Thyroid gland (tissue), 4 donors: ENCODE measurements at places on chromosomes 12 and 14.
A peak's percentile ranks its signal among the peaks of the same experiment; 100 is the strongest.

DNA sequence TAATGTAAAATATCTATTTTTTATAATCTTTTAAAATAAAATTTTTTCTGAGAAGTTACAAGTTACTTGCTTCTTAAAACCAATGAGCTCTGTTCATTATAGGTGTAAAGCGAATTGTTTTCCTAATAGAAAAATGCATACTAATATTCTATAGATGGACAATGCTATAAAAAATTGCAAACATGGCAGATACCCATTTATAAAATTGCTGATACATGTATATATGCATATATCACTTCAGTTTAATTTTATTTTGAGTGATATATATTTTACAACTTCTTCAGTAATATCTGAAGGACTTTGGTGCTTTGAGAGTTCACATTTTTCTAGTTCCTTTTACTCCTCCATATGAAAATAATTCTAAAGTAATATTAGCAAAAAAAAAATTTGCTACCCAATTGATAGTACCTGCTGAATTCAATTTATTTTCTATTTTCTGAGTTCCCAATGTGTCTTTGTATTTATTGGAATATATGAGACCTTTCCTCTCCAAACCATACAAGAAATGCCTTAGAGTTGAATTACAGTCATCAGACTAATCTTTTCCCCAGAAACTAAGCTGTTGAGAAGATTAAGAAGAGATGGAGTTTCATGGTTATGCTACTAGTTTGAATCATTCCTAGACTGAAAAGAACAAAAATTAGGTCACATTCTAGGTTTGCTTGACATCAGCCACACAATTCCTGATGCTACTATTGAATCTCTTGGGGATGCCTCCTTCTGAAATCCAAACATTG lies 1937.5 kb upstream of the SEL1L start:
- DNase-seq = no peak

DNA sequence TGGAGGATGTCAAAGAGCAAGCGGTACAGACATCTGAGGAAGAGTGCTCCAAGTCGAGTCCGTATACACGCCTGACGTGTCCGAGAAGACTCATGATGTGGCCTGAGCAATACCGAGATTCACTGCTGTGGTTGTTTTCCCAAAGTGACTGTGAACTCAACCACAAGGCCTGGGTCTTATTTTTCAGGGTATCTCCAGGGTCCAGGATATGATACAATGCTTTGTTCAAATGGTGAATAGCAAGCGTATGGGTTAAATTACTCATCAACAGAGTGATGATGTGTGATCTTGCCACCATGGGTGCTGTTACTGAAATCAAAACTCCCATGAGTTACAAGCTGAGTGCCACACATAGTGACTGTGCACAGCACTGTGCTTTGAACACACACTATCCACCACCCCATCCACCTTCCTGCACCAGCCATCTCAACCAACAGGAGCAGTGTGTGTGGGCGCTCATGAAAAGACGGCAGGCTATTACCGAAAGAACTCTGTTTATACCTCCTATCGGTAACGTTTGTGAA lies 109.6 kb downstream of the BCAT1 start:
- DNase-seq = no peak

GRCh38 chr12:92002195-92002649 lies 143.4 kb downstream of the BTG1 start:
- DNase-seq = no peak

DNA sequence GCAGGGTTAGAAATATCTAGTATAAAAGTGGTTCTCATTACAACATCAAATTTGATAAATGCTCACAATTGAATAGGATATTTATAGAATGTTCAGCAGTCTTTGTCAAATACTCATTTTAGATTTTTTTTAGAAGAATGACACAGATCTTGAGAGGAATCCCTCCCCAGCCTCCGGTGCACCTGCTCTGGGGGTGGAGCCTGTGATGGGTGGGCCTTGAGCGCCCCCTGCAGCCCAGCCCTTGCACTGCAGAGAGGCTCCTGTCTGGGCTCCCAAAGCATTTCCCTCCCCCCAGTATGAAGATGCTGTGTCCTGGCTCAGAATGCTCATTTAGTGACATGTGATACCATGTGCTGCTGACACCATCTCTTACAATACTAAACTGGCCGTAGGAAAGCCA lies 792.3 kb downstream of the TMEM121 start:
- no peak for DNase-seq

- DNase-seq = no peak
Measured at GRCh38 chr14:94768521-94769390, 1.2 kb downstream of the GSC start.

GRCh38 chr14:72558721-72559120 lies 335.2 kb downstream of the DPF3 start:
- no peak for DNase-seq

- no peak for DNase-seq
Measured at GRCh38 chr14:105439710-105440553, 20.3 kb downstream of the MTA1 start.

DNA sequence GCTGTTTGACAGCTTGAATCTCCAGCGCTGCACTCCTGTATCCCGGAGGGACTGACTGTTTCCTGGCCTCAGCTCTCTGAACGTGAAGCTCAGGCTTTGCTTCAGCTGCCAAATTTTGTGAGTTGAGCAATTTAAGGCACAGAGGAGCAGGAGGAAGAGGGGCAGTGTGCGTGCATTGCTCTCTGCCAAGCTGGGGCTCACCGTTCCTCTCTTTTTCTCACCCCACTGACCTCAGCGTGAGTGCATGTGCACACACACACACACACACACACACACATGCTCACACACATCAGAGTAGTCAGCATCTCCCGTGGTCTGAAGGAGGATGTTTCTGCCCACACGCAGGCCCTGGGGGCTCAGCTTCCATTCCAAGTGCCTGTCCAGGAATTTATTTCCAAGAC lies 27.8 kb upstream of the BDKRB2 start:
- DNase-seq = peak; percentile 60

DNA sequence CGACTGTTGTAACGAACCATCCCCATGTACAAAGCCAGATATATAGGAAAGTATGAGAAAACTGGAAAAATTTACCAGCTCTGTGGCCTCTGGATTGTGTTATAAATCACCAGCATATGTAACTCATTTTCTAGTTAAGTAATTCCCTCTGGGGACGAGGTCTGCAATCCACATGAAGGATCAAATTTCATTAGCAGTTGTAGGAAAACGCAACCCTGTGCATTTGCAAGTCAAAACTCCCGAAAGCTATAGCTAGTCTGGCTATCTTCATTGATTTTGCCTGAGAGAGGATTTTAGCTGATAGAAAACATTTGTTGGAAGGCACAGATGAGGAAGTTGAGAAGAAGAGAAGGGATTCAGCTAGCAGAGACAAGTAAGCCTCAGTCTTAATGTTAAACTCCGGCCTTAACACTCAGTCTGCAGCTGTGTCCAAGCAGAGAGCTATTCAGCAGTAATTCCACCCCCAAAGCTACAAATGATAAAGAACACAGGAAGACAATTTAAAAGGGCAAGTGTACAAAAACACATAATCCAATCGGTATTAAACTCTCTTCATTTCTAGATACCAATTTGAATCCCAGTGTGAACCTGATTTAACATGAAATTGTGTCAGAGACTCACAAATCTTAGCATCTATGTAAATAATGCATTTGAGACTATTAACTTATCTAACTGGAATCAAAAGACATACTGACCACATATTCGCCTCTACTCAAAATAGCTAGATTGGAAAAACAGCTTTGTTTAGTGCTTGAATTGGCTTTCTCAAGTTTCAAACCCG lies 54.2 kb upstream of the CERS5 start:
- no peak for DNase-seq

DNA sequence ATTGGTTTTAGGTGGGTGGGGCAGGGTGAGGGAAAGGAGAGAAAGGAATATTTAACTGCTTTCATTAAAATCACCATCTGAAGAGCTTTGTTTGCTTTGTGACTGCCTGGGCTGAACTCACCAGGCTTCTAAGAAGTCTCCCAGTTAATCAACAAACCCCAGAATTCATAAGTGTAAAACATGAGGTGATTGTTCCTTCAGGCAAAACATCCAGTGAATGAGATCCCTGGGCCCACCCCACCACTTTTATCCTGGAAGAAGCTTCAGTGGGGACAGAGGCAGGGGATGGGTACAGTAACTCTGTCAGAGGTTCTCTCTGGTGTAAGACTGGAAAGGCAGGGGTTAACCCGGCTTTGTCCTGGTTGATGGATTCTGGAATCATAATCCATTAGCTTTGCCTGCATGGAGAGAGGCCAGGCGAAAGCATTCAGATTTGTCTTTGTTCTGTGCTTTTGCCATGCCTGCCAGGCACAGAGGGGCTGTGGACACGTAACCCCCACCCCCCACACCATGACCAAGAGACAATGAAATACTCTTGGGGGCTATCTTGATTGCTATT lies 16.7 kb downstream of the PDE1B start:
- DNase-seq = no peak

DNA sequence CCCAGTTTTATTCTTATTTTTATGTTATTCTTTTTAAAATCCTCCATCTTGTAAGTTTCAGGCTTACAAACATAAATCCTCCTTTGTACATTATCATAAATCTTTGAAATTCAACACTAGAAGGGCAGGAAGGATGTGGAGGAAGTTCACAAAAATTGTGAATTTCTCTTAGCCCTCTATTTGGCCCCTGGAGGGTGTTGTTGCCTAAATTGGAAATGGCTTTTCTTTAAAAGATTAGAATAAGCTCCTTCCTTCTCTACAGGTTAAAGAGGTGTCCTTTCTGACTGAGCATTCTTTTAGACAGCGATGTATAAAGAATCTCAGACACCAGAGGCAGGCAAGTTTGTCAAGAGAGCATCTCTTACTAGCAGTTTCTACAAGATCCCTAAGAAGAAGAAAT lies 391.7 kb upstream of the OR4E1 start:
- DNase-seq = no peak

GRCh38 chr12:101923045-101923718 lies 45.8 kb downstream of the DRAM1 start:
- no peak for DNase-seq

- no peak for DNase-seq
Measured at GRCh38 chr14:68362846-68363245, 430.0 kb downstream of the ZFP36L1 start.

GRCh38 chr12:105948331-105948730 lies 190.4 kb downstream of the NUAK1 start:
- no peak for DNase-seq

DNA sequence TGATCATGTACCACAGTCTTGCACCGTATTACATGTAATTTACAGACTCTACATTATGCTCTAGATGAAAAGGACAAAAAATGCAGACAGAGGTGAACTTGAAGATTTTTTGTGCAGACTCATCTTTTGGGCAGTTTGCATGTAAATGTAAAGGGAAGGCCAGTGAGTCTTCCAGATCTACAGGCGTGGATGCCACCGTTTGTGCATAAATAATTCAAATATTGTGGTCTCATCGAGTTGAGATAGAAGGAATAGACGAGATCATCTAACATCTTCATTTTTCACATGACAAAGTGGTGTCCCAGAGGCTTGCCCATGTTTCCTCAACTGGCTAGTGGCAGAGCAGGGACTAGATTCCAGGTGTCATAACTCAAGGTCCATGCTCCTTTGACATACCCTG lies 125.2 kb downstream of the ALX1 start:
- no peak for DNase-seq

DNA sequence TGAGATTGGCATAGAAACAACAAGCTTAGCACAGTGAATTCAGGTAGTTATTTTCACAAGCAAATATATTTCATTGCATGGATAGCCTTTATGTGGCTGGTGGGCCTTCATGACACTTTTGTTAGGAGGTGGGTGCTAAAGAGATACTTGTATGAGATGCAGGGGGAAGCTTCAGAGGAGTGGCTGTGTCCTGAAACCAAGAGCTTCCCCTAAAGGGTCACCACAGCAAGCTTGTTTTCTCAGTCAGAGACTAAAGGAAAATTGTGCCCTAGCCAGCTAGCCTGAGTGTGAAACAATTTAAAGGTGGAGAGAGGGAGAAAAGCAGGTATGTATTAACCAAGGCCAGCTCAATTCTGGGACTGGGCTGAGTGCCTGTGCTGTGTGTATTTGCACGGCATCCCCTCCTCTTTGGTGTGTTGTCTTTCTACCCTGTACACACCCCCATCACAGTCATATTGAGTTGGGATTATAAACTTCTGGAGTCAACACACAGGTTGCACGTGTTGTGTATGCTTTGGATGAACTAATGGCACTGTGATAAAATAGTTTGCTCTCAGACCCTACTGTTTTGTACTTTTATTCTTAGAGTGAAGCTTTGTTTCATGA lies 79.2 kb downstream of the RASSF8 start:
- no peak for DNase-seq

DNA sequence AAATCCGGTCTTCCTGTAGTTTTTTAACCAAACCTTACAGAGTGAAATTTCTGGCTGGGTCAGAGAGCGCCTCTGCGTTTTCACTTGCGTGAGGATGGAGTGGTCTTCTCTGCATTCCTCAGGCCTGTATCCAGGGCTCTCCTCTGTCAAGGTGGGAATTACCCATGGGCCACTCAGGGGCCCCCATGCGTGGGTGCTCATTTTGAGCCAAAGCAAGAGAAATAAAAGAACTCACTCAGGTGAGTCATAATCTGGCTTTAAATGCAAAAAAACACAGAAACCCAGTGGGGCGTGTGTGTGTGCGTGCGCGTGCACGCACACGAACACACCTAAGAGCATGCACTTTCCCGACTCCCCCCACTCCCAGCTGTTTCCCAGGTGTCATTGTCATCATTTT lies 104.0 kb upstream of the PWP1 start:
- peak; percentile 67 for DNase-seq

- DNase-seq = no peak
Measured at GRCh38 chr14:22547948-22548750, 40.9 kb downstream of the DAD1 start.

GRCh38 chr14:31568671-31569070 lies 7.5 kb downstream of the NUBPL start:
- no peak for DNase-seq

- DNase-seq = no peak
Measured at GRCh38 chr12:92551853-92552397, 150.9 kb upstream of the PLEKHG7 start.

GRCh38 chr12:100186071-100186470 lies 14.5 kb upstream of the ACTR6 start:
- no peak for DNase-seq

DNA sequence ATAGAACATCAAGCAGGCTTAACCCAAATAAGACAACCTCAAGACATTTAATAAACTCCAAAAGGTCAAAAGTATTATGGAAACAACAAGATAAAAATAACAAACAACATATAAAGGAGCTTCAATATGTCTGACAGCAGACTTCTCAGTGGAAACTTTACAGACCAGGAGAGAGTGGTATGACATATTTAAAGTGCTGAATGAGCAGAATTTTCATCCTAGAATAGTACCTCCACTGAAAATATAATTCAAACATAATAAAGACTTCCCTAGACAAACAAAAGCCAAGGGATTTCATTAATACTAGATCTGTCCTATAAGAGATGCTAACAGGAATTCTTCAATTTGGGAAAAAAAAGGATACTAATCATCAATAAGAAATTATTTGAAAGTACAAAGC lies 1005.0 kb downstream of the TMTC2 start:
- DNase-seq = no peak

- DNase-seq = peak; percentile 61
Measured at GRCh38 chr12:7060353-7060954, at the start of gene C1S. Gene C1S, plus strand, starts transcription at chr12:7060718. Its CDS starts 1,195 bp downstream, at chr12:7061913.

- no peak for DNase-seq
Measured at GRCh38 chr12:49232940-49233841, 31.7 kb upstream of the TUBA1C start.

GRCh38 chr12:64995816-64996215 lies 125.3 kb downstream of the WIF1 start:
- no peak for DNase-seq

GRCh38 chr14:92473261-92473968 lies 40.2 kb upstream of the RIN3 start:
- DNase-seq = no peak

- DNase-seq = peak; percentile 94
Measured at GRCh38 chr12:124480469-124481256, 86.7 kb downstream of the NCOR2 start.

GRCh38 chr12:27973487-27973890 lies 956 bp upstream of the PTHLH start:
- peak; percentile 51 for DNase-seq
